ENCODE measurements at places on chromosomes 16 and 17.

- no peak for DNase-seq
These were observed 51.8 kb downstream of the LYRM1 start for GRCh38 chr16:20952139-20952920.

- DNase-seq = no peak
These were observed 31.8 kb downstream of the MRM1 start for GRCh38 chr17:36632916-36633771.

DNA sequence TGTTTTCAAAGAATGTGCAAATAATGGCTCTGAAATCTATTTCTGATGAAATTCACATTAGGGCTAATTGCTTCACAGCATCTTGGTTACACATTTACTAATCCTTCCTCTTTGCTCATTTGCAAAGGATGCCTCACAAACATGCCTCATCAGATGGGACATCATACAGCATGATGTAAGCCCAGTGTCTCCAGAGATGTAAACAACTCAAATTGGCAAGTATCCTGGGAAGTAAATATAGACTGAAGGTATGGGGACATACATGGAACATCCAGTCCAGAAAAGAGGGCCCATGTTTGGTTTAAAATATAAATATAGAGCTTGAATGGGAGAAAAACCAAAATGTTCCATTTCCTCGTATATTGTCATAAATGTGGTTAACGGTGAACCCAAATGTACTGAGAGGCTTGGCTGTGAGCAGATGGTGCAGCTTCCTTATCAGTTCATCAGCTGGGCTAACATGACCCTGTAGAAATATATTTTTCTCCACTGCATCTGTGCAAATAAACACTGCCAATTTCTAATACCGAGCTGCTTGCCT is 142.9 kb upstream of the NUDT7 start:
- no peak for DNase-seq

- DNase-seq = peak; percentile 64
These were observed 3.7 kb upstream of the CNP start for GRCh38 chr17:41962768-41963434.

GRCh38 chr17:81031566-81032550 is 3.1 kb upstream of the BAIAP2 start:
- DNase-seq = no peak

DNA sequence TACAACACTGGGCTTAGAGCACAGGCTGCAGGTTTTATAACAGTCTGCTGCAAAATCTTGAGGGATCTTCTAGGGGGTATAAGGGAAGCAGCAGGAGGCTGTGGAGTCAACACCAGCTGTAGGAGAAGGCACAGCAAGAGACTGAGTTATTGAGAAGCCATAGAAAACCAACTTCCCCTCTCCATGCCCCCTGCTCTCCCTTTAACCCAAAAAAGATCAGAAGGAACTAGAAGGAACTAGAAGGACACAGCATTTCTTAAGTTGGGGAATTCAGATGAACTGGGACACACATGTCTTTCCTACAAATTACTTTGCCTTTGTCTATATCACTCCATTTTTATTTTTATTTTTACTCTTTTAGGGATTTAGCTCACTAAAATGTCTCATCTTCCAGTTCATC is 6.2 kb upstream of the CCL18 start:
- no peak for DNase-seq

- DNase-seq = no peak
These were observed 106.7 kb upstream of the FOXF1 start for GRCh38 chr16:86403541-86404163.

DNA sequence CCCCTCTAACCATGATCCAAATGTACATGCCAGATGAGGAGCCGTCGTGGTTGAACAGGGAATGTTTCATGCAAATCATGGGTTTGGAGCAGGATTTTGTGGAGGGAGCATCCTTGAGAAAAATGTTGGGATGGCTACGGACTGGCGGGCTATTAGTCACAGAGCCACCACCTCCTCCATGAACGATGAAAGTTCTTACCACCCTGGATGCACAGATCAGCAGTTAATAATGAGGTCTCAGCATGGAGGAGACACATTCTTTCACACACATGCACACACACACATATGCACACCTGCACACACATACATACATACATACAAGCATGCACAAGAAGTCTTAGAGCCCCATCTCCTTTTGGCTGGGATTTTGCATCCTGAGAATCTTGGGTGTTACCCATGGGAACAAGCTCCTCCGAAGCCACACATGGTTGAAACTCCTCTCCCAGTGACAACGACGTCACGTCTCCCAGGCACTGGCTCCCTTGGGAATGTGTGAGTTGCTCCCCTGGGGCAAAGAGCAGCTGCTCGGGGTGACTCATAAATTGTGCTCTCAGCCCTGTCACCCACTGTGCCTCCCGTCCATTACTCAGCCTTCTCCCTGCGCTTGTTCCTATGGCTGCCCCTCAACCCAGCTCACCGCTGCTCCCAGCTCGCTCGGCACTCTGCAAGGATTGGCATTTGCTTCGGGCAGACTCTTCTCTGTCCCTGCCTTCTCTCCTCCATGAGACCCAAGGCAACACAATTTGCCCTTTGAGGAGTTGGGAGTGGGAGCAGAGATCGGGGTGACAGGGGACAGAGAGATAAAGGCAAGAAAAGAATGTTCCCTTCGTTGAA is 344.6 kb downstream of the SOX9 start:
- DNase-seq = peak; percentile 100

DNA sequence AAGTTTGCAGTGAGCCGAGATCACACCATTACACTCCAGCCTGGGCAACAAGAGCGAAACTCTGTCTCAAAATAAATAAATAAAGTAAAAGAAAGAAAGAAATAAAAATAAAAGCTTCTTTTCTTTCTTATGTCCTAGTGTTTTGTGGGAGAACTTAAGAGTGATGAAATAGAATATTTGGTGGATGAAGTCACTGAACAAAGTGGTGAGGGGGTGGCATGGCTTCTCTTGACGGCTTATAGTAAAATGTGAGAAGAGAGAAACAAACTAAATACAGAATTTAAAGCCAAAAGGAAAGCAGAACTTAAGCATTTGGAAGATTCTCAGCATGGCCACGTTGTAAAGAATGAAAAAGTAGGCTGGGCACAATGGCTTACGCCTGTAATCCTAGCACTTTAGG is 15.3 kb downstream of the SGF29 start:
- peak; percentile 62 for DNase-seq

DNA sequence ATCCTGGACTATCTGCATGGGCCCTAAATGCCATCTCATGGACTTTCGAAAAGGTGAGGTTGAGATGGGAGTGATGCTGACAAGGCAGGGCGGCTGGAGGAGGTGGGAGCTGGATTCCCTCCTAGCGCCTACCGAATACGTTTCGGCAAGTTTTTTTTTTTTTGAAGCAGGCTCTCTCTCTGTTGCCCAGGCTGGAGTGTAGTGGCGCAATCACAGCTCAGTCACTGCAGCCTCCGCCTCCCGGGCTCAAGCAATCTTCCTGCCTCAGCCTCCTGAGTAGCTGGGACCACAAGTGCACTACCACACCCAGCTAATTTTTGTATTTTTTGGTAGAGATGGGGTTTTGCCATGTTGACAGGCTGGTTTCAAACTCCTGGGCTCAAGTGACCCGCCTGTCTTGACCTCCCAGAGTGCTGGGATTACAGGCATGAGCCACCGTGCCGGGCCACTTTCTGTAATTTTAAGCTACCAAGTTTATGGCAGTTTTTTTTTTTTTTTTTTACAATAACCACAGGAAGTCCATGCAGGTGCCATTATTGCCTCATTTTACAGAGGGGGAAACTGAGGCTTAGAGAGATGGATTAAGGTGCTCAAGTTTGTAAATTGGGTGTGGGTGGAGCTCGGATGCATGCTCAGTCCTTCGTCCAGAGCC is 246.4 kb downstream of the PRKCA start:
- no peak for DNase-seq

- no peak for DNase-seq
These were observed 1080.1 kb upstream of the RBFOX1 start for GRCh38 chr16:6252541-6252940.

DNA sequence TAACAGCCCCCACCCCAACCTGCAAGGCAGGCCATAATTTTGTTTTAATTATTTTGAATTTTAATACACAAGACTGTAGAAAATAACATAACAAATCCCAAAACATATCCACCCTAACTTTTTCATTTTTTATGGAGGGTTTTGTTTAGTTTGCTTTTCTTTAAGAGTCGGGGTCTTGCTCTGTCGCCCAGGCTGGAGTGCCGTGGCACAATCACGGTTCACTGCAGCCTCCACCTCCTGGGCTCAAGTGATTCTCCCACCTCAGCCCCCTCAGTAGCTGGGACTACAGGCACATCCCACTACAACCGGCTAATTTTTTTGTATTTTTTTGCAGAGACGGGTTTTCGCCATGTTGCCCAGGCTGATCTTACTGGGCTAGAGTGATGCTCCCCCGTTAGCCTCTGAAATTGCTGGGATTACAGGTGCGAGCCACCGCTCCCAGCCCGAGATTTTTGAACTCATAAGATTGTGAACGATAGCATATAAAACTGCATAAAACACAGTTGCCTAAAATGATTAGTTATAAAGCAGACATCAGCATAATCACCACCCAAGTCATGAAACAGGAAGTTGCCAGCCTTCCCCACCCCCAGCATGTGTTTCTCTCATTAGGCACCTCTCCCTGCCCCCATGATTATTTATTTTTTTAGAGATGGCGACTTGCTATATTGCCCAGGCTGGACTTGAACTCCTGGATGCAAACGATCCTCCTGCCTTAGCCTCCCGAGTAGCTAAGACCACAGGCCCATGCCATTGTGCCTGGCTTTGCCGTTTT is 13.6 kb upstream of the DOC2B start:
- no peak for DNase-seq

DNA sequence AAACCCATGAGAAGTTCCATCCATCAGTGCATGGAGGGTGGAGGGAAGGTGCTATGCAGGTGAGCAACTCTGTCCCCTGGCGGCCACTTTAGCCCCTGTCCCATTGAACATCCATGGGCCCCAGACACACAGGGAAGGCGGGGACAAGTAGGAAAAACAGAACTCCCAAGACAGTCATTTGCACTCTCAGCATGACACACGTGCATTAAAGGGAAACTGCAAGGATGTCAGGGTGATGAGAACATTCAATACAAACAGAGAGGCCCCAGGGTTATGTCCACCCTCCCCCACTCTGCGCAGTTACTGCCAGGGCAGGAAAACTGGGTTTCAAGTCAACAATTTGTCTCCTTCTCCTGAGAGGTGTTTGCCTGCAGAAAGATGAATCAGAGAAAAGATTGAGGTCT is 44.0 kb upstream of the AKTIP start:
- DNase-seq = peak; percentile 6

- DNase-seq = no peak
These were observed 559 bp downstream of the CACNG5 start for GRCh38 chr17:66835476-66835875.

- no peak for DNase-seq
These were observed 3.4 kb downstream of the TRADD start for GRCh38 chr16:67156143-67156844.

- no peak for DNase-seq
These were observed 26.1 kb downstream of the GPR142 start for GRCh38 chr17:74393346-74393942.

DNA sequence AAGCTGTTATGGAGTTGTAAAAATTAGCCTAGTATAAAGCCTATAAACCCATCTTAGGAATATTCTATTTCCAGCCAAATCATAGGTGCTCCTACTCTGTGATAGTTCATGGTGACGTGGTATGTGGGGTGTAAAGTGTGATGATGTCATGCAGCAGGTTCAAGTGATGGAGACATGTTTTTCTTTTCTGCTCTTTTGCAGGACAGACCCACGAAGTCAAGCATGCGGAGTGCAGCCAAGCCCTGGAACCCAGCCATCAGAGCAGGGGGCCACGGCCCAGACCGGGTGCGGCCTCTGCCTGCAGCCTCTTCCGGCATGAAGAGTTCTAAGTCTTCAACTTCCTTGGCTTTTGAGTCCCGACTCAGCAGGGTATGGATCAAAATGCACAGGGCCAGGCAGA is 87.3 kb downstream of the SPECC1 start:
- DNase-seq = no peak

DNA sequence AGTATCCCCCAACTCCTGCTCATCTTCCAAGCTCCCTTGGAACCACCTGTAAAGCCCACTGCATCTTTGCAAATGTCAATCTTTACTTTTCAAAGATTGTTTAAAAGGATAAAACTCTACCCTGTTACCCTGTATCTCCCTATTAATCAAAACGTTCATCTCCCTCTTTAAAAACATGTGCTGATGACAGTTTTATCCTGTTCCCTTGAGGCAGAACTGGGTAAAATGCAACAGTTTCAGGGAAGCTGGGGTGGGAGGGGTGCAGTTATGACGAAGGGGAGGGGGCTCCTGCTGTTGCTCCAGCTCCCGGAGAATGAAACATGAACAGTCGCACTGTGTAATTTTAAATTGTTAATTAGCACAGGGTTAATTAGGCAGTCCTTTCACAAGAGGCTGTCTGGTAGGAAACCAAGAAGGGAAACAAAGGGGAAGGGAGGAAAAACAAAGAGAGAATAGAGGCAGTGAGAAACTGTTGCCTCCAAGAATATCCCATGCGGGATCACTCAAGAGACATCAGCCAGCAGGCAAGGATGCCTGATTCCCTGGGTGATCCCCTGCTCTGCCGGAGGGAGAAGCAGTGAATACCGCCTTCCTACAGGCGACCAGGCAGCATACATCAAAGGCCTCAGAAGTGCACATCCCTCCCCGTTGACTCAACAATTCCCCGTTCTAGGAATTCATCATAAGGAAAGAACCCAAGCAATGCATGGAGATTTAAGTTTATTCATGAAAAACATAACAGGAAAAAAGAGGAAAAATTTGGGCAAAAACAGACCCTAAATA is 84.2 kb downstream of the ZFHX3 start:
- peak; percentile 79 for DNase-seq

GRCh38 chr16:77877712-77878347 is 89.5 kb downstream of the VAT1L start:
- peak; percentile 53 for DNase-seq

- peak; percentile 80 for DNase-seq
These were observed 10.3 kb downstream of the NSMCE1 start for GRCh38 chr16:27258241-27258734.

DNA sequence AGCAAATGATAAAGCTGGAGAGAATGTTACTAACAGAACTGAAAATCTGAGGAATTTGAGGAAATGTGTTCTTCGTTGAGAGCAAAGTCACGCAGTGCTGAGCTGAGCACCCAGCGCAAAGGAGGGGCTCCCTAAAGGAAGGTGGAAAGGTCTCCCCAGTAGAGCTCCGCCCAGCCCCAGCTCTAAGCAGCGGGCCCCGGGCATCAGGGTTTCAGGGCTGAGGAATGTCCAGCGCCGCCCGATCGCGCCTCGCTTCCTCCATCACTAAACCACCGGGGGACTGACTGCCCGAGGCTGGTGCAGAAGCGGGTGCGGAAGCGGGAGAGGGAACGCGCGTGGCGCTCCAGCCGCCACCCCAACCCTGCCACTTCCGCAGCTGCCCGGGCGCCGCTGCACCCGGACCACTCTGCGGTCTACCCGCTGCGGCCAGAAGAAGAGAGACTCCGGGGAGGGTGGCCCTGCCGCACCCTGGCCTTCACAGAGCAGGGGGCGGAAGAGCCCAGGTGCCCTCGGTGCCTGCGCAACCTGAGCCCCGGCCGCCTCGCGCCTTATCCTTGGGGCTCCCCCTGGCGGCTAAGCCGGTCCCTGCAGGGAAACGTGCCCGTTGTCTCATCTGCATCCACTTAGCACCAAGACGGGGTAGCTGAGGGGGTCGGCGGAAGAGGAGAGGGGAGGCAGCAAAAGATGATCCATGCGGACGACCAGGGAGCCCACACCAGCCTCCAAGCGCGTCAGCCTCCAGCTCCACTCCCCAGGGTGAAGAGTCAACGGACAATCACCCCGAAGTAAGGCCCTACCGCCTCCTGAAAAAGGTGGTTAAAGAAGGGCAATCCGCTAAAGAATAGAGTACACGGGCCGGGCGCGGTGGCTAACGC is 12.4 kb upstream of the GUCY2D start:
- DNase-seq = peak; percentile 69

- no peak for DNase-seq
These were observed 24.1 kb upstream of the ENGASE start for GRCh38 chr17:79050551-79050950.

Measured in EH (cell line).